ENCODE measurements at places on chromosomes 5 and 9. TPM values are rescaled to one million over a fixed set of nuclear protein-coding genes. Genes with fewer than 3 reads are reported as not detected.

Gene TPM2
- polyA plus RNA-seq, result 149 TPM

Gene NTRK2
- 2.4 TPM for polyA plus RNA-seq

Gene ANKRD18A
- polyA plus RNA-seq, result 2.5 TPM

Gene PRELID1
- polyA plus RNA-seq, result 86.9 TPM
